GM03348 (cell line): ENCODE measurements at places on chromosomes 12 and 14.

- DNase-seq = no peak
These were observed 45.9 kb upstream of the CTDSP2 start for GRCh38 chr12:57892232-57892972.

- no peak for DNase-seq
These were observed 8.9 kb downstream of the SOCS2 start for GRCh38 chr12:93581370-93581769.

- DNase-seq = no peak
These were observed 22.1 kb upstream of the NAP1L1 start for GRCh38 chr12:76106631-76107030.

DNA sequence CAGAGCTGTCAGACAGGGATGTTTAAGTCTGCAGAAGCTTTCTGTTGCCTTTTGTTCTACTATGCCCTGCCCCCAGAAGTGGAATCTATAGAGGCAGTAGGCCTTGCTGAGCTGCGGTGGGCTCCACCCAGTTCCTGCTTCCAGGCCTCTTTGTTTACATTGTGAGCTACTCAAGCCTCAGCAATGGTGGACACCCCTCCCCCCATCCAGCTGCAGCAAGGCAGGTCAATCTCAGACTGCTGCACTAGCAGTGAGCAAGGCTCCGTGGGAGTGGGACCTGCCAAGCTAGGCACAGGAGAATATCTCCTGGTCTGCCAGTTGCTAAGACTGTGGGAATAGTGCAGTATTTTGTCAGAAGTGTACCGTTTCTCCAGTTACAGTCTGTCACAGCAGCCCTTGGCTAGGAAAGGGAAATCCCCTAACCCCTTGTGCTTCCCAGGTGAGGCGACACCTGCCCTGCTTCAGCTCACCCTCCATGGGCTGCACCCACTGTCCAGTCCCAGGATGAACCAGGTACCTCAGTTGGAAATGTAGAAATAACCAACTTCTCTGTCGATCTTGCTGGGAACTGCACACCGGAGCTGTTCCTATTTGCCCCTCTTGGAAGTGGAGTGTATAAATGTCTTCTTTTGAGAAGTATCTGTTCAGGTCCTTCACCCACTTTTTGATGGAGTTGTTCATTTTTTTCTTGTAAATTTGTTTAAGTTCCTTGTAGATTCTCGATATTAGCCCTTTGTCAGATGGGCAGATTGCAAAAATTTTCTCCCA, 213.5 kb upstream of the SLC38A2 start:
- no peak for DNase-seq

DNA sequence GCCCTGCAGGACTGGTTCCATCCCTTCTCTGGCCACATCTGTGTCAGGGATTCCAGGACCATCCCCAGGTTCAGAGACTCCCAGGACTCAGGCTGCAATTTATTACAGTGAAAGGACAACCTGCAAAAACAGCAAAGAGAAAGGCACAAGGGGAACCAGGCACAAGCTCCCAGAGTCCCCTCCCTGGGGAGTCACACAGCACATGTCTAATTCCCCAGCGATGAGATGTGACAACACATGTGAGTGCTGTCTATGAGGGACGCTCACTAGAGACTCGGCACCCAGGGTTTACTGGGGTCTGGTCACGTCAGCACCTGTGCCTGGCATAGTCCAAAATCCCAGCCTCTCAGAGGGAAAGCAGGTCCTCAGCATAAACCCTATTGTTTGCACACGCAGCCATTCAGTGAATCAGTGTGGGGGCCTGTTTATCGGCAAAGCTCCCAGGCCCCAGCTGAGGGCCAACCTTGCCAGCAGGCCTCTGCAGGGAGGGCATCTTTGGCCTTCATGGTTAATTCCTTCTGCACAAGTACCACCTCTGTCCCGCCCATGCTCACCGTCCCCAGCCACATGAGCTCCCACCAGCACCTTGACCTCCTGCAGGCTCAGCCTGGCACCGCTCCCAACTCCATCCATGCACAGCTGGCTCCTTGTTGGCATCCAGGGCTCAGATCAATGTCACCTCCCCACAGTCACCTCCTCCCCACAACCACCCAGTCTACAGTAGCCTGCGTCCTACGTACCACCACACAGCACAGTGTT, 198.9 kb upstream of the SFSWAP start:
- DNase-seq = no peak

- DNase-seq = no peak
These were observed 118.9 kb upstream of the HMGA2 start for GRCh38 chr12:65705380-65705876.

DNA sequence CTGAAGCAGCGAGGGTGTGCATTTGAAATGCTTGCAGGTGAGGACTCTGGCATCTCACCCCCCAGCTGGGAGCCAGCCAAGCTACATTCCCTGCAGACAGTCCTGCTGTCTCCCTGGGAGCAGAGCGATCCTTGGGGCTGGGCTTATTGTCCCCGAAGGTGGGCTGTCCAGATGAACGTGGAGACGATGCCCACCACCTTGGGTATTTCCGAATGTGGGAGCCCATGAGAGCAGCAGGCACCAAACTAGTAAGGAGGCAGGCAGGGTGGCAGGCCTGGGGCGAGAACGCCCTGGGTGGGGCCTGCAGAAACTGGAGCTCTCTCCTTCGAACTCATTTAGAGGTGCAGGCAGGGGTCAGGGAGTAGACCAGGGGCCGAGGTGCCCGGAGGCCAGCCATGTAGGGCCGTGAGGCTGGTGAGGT, 18.5 kb downstream of the ZBTB42 start:
- DNase-seq = no peak

DNA sequence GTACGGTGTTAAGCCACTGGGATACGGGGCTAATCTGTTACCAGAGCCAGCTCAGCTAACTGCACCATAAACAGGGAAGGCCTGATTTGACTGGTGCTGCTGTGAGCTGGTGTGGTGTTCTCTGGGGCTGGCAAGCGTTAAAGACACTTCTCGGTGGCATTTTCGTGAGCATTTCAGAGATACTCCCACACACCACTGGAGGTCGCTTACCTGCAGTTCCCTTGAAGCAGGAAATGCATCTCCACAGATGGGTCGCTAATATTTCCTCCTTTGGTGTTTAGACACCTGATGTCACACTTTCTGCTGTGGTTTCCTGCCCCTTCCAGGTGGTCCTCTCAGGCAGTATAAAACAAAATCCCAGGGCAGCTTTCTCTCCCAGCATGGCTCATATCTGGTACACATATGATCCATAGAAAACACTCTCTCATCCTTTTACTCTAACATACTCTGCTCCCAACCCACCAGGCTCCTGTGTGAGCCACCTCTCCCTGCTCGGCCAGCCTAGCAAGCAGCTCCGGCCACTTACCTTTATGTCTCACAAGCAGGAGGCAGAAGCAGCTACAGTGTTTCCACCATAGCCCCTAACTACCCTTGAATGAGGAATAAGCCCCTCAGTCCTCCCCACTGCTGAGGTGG, 129.9 kb upstream of the GRIN2B start:
- DNase-seq = no peak

- peak; percentile 45 for DNase-seq
These were observed 123.6 kb downstream of the TSPAN9 start for GRCh38 chr12:3200814-3201233.

DNA sequence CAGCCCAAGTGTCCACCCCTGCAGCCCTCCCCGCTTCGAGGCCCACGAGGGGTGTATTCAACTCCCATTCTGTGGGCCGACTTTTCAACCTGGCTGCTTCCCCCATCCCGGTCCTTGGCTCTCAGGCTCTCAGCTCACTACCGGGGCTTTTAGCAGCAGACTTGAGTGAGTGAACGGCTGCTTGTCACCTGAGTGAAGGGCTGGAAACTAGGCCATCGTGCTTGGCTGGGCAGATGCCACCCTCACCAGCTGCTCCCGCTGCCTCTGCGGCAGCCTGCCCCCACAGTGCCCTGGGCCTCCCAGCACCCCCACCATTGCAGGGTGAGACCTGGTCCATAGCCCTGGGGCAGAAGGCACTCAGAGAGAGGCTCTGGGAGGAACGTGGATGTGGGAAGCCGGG, 59.9 kb downstream of the SLC6A12 start:
- DNase-seq = no peak

DNA sequence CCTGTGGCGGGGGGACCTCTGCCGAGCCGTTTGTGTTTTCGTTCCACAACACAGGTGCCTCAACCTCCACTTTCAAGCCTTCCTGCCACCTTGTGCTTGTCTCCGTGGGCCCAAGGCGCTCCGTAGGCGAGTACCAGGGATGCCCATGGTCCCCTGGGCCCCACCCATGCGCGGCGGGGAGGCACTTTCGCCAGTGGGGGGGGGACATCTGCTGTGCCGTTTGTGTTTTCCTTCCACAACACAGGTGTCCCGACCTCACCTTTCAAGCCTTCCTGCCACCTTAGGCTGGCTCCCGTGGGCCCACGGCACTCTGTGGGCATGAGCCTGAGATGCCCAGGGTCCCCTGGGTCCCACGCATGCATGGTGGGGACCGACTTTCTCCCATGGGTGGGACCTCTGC, 335.9 kb downstream of the ALG10 start:
- DNase-seq = no peak

GRCh38 chr14:72699443-72699842, 194.5 kb downstream of the DPF3 start:
- no peak for DNase-seq

DNA sequence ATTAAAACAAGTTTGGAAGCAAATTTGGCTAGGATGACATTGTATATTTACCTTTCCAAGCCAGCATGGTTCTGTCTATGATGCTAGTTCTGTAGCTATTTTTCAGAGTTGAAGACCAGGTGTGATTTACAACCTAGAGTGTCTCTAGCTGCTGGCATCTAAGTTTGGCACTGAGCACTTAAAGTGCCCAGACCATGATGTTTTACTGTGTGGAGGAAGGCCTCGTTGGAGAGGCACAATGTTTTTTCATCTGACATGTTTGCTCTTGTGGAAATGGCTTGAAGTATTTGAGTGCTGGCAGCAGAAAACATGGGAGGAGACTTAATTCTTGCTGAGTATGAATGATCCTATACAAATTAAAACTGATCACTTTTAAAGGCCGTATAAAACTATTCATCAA, 13.0 kb upstream of the C12orf71 start:
- no peak for DNase-seq

DNA sequence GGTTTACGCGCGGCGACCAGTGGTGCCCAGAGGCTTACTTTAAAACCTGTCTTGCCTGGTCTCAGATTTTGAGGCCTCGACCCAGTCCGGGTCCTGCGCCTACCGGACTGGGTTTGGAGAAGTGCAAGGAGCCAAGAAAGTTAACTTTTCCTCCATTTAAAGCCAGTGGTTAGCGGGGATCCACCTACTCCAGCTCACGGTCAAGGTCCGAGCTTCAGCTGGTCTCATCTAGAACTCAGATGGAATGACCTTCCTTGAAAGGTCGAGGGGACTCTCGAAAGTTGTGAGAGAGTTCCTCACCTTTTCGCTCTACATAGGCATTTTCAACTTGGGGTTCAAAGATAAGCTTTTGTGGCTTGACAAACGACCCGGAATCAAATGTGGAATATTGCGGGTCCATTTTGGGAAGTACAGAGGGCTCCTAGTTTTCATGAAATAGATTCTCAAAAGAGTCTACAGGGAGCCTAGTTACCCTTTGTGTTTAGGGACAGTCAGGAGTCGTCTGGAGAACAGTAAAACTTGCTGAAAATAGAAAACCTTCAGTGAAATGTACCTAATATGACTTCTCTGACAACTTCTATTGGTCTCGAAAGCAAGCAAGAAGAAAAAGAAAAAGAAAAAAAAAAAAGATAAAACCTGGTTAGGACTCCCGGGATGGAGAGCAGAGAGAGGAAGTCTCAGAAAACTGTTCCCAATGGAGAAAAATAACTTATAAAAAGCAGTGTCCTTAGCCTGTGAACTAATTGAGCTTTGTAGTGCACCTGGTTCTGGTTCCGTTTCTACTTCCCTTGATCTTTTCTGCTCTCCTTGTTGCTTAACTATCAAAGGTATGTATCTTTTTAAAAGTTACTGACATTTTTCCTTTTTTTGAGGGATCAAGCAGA, 1.4 kb downstream of the KCNMB4 start:
- peak; percentile 15 for DNase-seq

GRCh38 chr12:55188974-55189556, 31.8 kb upstream of the OR10A7 start:
- DNase-seq = peak; percentile 60

DNA sequence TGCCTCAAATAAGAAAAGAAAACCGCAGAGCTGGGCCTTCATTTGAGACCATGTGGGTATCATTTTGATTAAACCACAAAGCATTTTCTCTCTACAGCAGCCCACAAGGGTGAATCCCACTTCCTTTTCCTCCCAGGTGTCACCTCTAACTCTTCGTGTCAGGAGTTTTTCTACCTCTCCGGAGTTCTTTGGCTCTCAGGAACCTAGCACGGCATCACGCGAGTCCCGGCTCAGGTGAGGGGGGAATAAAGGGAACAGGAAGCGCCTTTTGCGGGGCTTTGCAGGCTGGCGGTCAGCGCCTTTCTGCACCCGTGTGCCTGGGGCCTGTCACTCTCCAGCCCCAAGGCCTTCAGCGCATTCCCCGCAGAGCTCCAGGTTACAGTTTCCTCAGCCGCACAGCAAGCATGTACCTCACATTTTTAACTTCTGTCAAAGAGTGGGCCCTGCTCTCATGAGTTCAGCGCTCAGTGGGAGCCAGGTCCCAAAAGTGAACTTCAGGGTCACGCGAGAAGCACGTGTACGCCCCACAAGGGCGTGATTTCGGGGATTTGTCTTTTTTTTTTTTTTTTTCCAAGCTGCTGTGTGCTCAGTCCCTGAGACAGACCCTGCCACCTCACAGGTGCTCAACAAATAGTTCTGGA, 740 bp upstream of the PRPF40B start:
- DNase-seq = peak; percentile 61

DNA sequence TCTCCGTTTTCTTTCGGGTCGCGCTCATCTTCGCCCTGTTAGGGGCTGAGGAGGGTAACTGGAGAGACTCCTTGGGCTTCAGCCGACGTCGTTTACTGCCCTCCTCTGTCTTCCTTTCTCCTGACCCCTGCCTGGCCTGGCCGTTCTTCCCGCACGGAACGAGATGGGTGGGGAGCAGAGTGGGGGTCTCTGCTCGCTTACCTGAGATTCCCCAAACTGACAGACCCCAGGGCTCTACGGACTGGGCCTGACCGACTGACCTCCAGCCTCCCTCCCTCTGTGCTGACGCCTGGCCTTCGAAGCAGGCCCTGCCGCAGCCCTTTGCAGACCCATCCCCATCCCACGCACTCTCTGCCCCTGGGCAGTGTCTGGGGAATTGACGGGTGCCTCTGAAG, 439 bp downstream of the GOLGA5 start:
- peak; percentile 31 for DNase-seq

GRCh38 chr12:18068355-18068754, 21.6 kb downstream of the RERGL start:
- no peak for DNase-seq
